Psoas muscle (tissue), 8 donors: ENCODE measurements at places on chromosomes 2 and 18. TPM values are rescaled to one million over a fixed set of nuclear protein-coding genes. Genes with fewer than 3 reads are reported as not detected.

GRCh38 chr2:96495982-96496629 is 9.1 kb downstream of the NEURL3 start:
- no peak for DNase-seq

DNA sequence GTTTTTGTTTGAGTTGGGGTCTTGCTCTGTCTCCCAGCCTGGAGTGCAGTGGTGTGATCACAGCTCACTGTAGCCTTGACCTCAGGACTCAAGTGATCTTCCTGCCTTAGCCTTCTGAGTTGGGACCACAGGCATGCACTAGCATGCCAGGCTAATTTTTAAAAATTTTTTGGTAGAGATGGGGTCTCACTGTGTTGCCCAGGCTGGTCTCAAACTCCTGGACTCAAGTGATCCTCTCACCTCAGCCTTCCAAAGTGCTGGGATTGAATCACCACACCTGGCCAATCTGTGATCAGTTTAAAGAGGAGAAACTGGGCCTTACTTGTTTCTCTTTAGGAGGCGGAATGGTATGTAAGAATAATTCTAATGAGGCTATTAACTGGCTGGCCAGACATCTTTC is 49.9 kb downstream of the IMPA2 start:
- no peak for DNase-seq

DNA sequence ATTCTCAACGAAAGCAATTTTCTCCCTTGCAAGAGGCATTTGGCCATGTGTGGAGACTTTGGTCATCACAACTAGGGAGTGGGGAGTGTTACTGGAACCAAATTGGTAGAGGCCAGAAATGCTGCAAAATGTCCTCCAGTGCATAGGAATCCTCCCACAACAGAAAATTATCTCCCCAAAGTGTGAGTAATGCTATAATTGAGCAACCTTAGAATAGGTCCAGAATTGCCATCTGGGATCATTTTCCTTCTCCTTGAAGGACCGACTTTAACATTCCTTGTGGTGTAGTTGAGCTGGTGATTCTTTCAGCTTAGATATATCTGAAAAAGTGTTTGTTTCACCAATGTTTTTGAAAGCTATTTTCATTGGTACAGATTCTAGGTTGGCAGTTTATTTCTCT is 111.2 kb upstream of the SMIM21 start:
- no peak for DNase-seq

DNA sequence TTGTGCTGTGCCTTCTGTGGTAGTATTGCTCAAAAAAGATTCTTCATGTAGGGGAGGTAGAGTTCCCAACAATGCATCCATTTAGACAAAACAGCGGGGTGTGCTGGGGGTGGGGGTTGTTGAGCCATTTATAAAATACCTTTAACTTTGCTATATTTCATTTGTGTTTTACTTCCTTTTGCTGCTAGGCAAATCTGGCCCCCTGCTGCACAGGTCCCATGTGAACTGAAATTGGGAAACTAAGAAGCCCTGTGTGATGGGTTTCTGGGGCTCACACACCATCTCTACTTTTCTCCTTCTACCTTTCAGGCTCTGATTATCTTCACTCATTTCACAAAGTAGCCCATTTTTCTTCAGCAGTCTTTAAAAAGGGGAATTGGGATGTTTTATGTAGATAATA is 52.7 kb upstream of the ITGA4 start:
- no peak for DNase-seq

DNA sequence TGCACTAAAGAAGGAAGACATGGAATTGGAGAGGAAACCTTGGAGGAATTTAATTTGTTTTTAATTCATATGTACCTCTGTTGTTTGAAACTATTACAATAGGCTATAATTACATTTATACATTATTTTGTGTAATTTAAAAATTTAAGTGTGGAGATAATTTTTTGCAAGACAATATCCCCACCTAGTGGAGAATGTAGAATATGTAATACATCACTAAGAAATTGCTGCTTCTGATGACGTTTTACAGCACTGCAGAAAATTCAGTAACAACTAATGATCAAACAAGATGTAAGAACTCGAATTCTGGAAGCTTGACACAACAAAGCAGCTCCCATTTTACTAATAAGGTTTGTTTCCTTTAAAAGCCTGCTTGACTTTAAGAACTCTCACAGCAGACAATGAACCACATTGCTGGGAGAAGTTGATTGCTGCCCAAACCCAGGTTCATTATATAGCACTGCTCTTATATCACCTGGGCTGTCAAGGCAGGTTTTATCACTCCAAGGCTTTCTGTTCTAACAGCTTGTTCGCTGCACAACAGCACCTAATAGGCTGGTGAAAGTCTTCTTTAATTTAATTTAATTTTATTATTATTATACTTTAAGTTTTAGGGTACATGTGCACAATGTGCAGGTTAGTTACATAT is 53.4 kb downstream of the THADA start:
- no peak for DNase-seq

GRCh38 chr2:126942427-126943203 is 43.9 kb downstream of the TEX51 start:
- DNase-seq, result no peak

The LYG1 gene
- total RNA-seq, result 0.44 TPM

The MBD1 gene
- total RNA-seq, result 47.3 TPM

The ZC3H6 gene
- 14.6 TPM for total RNA-seq

DNA sequence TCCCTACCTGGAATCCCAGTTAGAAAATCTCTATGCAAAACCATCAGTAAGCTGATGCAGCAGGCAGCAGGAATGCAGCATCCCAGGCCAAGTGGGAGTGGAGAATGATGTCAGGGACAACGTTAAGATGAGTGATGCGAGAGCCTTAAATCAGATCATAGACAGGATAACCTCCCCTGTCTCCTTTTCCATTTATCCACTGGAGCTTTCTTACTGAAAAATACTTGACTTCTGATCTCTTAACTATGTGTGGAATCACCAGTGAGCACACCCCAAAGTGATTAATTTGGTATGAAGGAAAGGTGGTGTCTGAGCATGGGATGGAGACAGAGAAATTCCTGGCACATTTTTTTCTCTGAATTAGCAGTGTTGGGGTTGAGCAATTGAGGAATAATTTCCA is 98.0 kb downstream of the RND3 start:
- no peak for DNase-seq

DNA sequence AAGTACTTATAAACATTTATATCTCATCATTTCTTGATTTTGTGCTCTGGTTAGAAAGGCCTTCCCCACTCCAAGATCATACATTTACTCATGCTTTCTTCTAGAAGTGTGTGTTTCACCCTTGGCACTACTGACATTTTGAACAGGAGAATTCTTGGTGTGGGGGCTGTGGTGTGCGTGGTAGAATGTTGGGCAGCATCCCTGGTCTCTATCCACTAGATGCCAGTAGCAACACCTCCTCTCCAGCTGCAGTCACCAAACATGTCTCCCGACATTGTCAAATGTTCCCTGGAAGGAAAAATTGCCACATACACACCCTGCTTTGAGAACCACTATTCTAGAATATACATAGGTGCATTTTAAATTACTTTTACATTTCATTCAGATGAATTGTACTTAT is 8.7 kb upstream of the TGIF1 start:
- DNase-seq, result no peak

DNA sequence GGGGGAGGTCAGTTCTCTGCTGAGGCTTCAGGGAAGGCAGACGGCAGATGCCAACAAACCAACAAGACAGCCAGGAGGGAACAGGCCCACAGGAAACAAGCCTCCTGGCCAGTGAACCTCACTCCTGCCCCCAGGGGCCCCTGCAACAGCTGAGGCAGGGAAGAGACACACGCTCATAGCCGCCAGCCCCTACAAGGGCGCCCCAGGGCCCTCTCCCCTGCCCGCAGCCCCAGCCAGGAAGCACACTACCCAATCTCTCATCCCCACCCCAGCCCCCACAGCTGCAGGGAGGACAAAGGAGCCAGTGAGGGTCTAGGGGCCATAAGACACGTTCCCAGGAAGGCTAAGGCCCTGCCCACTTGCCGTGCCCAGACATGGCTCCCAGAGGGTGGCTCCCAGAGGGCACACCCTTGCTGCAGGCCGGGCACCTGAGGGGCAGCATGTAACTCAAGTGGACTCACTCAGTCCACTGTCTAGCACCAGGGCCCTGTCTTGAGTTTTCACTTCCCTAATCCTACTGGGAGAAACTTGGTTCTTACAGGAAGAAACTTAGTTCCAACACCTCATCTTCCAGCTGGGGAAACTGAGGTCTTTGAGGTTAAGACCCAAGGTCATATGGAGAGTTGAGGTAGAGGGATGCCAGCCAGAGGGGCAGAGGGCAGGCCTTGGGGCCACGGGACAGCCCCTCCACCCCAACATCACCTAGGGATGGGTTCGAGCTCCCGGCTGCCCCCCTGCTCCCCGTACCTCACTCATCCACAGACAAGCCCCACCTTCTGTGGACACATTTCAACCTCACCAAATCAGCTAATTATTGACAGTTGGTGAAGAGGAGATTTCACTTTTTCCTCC is 37.3 kb downstream of the EMX1 start:
- DNase-seq, result no peak

DNA sequence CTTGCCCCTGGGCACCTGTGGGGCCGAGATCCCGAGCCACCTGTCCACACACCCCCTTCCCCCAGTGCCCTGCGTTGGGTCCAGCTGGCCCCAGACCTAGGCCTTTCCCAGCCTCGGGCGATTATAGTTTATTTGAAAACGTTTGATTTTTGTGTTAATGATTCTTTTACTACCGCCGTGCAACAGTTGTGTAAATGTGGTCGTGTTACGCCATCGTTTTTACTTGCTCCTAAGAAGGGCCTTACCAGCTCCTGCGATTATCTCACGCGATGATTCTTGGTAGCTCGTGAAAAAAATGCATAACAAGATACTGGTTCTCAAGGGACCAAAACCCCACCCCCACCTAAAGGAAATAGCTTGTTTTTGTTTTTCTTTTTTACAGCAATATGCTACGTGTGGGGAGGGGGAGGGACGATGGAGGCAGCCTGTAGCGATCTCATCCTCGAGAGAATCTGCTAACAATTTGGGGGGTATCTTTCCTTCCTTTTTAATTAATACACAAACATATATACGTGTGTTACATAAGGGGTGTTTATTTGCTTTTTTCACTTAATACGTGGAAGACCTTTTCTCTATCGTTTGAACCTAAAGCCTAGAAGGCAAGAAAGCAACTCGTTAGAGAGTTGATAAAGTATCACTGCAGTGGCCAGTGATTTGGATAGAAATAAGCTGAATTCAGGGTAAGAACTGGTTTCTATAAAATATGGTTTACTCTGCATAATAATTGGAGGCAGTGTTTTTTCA is 1.0 kb downstream of the ZDBF2 start:
- no peak for DNase-seq

GRCh38 chr2:118987886-118988285 is 45.9 kb downstream of the MARCO start:
- no peak for DNase-seq

The ZFAND2B gene
- 26.6 TPM for total RNA-seq

DNA sequence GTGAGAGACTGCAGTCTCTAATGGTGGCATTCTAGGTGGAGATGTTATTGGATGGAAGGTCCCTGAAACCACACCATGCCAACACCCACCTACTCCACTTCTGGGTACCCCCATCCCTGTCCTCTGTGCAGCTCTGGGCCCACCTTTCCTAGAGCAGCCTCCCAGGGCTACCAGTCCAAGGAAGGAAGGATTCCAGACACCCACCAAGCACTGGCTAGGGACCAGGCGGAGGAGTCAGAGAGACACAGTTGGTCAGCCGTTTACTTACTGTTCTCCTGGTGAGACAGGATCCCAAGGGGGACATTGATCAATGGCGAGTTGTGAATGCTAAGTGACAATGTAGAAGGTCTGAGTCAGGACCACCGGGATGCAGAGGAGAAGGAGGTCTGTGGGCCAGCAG is 151.6 kb downstream of the TTC32 start:
- DNase-seq, result no peak

The GPBAR1 gene
- 0.24 TPM for total RNA-seq

DNA sequence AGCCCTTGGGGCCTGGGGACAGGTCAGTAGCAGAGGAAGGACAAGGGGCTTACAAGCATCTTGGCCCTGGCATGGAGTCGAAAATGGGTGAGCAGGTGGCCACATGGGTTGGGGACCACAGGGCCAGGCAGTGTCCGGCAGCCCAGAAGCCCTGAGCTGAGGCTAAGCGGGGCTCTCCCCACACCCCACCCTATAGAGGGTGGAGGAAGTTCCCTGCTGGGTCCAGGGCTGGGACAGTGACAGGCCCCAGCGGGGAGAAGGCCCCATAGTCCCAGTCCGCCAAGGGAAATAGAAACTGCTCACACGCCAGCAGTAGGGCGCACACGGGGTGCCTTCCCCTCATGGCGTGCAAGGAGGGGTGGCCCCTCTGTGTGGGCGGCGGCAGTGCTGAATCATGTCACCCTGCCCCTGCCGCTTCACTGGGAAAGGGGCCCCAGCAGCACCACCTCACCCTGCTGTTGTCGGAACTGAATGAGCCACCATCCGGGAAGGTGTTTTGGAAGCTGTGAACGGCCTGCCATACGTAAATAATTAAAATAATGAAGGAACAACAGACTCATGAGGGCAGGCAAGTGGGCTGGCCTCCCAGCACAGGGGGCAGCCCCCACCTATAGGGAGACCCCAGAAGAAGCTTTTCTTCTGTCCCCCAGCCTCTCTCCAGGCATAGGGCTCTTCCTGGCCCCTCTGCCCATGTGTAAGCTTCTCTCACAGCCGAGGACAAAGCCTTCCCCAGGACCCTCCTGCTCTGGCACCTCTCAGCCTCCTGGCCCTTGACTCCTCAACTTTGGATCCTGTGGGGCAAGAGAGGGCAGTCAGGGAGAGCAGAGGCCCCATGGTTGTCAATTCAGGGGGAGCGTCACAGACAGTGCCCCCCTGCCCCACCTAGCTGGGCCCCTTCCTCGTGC is 12.7 kb upstream of the DUSP2 start:
- no peak for DNase-seq

The NEU4 gene
- total RNA-seq, result 10.7 TPM

DNA sequence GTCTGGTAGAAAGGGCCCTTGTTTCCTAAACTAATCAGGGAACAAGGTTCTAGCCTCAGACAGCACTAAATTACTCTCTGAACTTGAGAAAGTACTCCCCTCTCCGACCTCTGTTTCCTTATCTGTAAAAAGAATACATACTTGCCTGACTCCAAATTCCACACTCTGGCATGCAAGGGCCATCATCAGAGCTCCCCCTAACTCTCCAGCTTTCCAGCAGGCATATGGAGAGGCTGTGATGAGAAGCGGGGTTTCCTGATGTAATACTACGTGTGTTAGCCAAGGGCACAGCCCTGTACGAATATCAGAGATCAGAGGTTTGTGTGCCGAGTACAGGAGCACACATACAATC is 1.8 kb upstream of the EVA1A start:
- no peak for DNase-seq

DNA sequence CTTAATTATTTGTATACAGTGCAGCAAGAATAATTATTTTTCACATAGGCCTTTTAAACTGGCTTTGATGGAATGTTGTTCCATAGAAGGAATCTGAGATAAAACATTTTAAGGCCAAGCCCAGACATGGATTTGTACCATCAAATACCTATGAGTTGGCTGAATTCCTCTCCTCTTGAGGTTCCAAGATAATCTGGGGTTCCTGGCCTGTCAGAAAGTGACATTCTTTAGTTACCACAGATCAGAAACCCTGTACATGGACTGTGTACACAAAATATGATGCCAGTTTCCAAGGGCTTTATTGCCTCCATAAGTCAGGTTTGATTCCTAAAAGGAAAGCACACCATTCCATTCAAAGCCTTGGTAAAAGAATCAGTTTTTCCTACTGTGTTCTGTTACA is 1256.7 kb upstream of the NRXN1 start:
- DNase-seq, result no peak

GRCh38 chr2:61582165-61582564 is 44.0 kb upstream of the XPO1 start:
- DNase-seq, result no peak
